Psoas muscle (tissue), 8 donors: ENCODE measurements at places on chromosomes 12 and 14. TPM values are rescaled to one million over a fixed set of nuclear protein-coding genes. Genes with fewer than 3 reads are reported as not detected.

The SYNE3 gene
- total RNA-seq, result 4.4 TPM

The ARMH4 gene
- 3.2 TPM for total RNA-seq

- no peak for DNase-seq
These were observed 152.3 kb downstream of the MSRB3 start for GRCh38 chr12:65430571-65431306.

- peak; percentile 74 for DNase-seq
These were observed 721 bp downstream of the CABP1 start for GRCh38 chr12:120640861-120641833.

DNA sequence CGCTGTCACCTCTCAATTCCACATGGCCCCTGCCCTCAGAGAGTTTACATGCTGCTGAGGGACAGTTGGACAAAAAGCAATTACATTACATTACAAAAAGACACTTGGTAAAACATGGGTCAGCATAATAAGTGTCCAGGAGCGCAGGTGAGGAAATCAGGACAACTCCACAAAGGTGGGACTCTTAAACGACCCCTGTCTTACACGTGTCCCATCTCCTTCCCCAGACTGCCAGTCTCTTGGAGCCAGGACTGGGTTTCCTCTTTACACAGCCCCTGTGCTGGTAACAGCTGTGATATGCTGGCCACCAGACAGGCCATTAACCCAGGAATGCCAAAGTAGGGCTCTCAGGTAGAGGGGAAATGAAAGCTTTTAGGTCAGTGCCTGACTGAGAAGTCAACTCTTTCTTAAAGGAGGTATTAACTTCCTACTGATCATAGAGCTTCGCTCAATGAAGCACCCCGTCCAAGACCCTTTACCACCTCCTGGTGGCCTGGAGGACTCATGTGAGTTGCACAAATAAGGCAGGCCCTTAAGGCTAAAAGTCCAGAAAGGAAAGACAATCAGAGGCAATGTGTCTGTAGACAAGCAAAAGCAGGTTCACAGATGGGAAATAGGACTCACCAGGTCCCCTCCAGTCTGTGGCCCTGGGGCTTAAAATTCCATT, 55.5 kb downstream of the ANO2 start:
- no peak for DNase-seq

The KLRB1 gene
- total RNA-seq, result not detected

The CLEC9A gene
- not detected for total RNA-seq

The ACVRL1 gene
- 26.2 TPM for total RNA-seq

The SPATA7 gene
- 8.3 TPM for total RNA-seq

GRCh38 chr12:107109726-107110719, 16.7 kb upstream of the CRY1 start:
- no peak for DNase-seq
